Neural crest cell (in vitro differentiated cells): ENCODE measurements at places on chromosomes 2 and 18.

DNA sequence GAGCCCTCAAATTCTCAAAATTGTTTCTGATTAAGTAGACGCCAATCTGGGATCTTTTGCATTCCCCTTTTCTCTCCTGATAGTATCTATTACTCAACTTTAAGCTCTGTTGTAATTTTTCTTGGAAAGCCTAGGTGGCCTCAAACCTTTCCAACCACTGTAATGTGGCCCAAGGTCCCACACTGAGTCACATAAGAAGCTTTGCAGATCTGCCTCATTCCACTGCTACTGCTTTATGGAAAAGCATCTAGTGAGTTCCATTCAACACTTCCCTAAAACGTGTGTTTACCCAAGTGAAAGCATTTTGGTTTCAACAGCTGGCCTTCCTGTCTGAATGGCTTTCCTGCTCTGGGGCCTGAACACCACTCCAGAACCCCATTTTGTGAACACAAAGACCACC, 493.6 kb upstream of the SPHKAP start:
- DNase-seq, result no peak

DNA sequence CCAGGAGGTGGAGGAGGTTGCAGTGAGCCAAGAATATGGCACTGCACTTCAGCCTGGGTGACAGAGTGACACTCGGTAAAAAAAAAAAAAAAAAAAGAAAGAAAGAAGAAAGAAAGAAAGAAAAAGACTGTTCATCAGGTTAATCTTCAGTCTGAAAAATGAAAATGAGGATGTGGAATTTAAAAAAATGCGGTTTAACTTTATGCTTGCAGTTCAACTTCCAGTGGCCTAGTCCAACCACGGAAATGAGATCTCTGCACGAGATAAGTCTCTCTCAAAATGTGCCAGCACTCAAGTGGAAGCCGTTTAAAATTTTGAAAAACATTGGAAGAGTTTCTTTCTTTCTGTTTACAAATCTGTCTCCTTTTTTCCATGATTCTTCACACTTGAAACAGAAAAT, 112.1 kb downstream of the DOCK10 start:
- DNase-seq, result no peak

DNA sequence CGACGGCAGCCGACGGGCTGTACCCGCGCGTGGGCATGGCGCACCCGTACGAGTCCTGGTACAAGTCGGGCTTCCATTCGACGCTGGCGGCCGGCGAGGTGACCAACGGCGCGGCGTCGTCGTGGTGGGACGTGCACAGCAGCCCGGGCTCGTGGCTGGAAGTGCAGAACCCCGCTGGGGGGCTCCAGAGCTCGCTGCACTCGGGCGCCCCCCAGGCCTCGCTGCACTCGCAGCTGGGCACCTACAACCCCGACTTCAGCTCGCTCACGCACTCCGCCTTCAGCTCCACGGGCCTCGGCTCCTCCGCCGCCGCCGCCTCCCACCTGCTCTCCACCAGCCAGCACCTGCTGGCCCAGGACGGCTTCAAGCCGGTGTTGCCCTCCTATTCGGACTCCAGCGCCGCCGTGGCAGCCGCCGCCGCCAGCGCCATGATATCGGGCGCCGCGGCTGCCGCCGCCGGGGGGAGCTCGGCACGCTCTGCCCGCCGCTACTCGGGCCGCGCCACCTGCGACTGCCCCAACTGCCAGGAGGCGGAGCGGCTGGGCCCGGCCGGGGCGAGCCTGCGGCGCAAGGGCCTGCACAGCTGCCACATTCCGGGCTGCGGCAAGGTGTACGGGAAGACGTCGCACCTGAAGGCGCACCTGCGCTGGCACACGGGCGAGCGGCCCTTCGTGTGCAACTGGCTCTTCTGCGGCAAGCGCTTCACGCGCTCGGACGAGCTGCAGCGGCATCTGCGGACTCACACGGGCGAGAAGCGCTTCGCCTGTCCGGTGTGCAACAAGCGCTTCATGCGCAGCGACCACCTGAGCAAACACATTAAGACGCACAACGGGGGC, 2.0 kb downstream of the SP9 start:
- peak; percentile 51 for DNase-seq

DNA sequence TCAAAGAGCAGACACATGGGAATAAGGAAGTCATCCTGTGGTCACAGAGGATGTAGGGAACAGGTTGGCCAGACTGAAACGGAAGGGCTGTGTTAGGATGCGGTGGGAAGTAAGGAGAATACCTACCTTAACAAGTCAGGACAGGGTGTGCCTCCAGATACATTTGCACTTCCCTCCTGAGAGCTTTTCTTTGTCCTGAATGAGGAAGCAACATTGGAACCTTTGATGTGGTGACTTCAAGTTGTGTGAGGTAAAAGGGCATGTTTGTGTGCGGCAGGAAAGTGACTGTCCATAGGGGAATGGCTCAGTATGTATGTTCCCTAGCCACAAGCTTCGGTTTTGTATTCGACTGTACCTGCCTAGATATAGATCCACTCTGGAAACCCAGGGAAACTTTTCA, 24.9 kb upstream of the LRRTM1 start:
- DNase-seq, result no peak

- DNase-seq, result no peak
Measured at GRCh38 chr2:154699575-154699930, 1.1 kb downstream of the KCNJ3 start.

DNA sequence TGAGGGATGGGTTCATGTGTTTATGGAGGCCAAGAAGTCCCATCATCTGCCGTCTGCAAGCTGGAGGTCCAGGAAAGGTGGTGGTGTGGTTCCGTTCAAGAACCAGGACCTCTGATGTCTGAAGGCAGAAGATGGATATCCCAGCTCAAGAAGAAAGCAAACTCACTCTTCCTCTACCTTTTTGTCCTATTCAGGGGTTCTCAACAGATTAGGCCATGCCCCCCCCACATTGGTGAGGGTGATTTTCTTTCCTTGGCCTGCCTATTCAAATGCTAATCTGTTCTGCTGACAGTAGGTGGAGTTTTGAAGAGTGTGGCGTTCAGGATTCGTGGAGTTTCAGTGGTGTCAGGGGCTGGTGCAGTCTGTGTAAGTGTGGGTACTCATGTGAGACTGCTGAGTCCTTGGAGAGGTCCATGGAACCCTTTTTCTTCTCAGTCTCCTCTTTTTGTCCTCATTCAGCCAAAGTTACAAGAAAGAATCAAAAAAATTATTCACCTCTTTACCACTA, 5.9 kb downstream of the MSL3B start:
- DNase-seq, result no peak

DNA sequence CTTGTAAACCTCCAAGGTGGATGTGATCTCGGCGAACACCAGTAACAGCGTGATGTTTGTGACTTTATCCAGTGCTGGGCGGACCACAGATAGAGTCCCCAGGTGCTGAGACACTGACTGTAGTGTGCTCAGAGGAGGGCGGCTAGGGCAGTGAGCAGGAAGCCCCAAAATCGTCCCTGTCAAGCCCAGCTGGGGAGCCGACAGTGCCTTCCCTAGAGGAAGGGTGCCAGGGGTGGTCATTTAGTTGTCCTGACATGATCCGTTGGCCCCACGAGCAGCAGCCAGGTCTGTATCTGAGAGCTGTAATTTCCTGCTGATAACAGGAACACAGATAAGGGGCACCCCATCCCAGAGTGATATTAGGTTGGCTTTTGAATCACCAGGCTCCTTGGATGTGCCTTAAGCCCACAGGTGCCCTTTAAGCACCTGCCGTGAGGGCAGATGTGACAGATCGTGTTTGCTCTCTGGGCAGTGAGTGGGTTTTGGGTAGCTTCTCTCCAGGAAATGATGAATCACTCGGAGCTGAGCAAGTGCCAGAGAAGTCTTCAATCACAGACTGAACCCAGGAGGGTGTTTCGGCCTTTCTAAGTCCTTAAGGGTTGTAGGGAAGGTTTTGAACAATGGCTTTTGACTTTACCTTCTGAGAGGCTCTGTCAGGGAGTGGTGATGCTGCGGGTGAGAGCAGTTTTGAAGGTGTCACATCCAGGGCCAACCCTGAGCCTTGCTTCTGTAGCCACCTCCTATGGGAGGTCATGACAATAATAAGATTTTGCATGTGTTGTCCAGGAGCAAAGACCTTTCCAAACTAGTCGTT, 7.7 kb downstream of the LPIN1 start:
- DNase-seq, result no peak

DNA sequence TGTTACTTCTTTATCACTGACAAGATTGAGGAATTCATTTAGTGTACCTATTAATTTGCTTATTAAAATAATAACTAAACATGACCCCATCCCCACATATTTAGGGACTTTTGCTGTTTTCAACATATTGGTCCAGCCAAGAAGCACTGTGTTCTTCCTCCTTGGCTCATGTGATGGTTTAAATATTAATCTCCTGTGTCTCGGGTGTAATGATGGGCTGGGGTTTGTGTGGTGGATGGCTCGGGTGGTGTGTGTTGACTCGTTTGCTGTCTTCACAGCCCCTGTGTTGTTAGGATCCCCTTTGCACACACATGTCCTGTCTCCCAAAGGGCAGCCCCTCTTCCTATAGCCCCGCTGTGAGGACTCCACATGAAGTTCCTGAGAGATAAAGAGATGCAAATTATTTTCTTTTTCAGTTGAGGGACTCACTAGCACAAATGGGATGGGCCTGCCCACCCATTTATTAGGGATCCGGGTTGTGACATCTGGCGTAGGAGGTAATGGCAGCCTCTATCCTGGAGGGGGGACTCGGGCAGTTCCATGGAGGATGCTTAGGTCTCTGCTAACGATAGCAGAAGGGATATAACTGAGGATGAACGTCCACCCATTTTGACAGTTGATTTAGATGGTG, 53.4 kb downstream of the FHOD3 start:
- no peak for DNase-seq

DNA sequence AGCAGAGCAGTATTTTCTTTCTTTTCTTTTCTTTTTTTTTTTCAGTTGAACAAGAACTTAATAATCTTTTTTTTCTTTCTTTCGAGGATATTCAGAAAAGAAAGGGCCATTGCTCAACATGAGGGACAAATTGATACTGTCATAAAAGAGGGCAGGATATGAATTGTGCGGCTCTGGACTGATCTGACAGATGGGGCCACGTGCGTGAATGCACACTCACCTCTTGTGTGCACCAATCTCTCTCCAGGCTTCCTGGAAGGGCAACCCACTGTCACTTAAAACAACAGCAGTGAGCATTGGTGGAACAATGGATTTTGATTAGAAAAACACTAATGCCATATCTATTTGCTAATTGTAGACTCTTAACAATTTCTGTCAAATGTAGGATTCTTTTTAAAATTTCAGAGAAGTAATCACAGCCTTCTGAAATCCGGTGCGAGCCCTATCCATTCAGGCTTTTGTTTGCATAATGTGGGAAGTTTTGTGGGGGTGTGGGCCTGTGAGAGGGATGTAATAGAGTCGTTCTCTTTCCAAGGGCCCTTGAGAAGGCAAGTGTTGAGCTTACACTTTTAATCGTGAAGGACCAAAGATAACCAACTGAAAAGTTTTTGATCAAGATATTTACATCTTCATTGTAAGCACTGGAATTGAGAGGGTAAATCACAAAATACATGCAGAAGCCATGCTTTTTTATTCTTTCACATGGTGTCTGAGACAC, 298.8 kb downstream of the SP3 start:
- DNase-seq, result no peak

- DNase-seq, result no peak
Measured at GRCh38 chr2:216629784-216630183, 3.4 kb upstream of the IGFBP2 start.

GRCh38 chr2:173290046-173290445, 64.6 kb upstream of the CDCA7 start:
- DNase-seq, result no peak

GRCh38 chr2:196171946-196172345, 568 bp upstream of the STK17B start:
- no peak for DNase-seq

- DNase-seq, result no peak
Measured at GRCh38 chr18:55264108-55264507, 304.8 kb upstream of the CCDC68 start.

GRCh38 chr2:240992572-240993291, 5.7 kb upstream of the SNED1 start:
- DNase-seq, result no peak

DNA sequence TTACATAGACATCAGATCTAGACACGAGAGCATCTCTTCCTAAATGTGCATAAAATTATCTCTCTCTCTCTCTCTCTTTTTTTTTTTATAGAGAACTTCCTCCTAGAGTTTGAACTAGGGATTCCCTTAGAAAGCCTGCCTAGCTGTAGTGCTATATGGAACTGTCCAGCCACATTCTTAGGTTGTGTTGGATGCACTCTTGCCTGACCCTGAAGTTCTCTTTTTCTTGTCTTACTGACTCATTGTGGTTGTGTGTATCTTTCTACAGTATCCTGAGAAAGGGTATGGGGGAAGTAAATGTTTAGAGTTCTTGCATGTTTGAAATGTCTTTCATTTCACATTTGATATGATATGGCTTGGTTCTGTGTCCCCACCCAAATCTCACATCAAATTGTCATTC, 368.2 kb downstream of the CDH2 start:
- DNase-seq, result no peak

DNA sequence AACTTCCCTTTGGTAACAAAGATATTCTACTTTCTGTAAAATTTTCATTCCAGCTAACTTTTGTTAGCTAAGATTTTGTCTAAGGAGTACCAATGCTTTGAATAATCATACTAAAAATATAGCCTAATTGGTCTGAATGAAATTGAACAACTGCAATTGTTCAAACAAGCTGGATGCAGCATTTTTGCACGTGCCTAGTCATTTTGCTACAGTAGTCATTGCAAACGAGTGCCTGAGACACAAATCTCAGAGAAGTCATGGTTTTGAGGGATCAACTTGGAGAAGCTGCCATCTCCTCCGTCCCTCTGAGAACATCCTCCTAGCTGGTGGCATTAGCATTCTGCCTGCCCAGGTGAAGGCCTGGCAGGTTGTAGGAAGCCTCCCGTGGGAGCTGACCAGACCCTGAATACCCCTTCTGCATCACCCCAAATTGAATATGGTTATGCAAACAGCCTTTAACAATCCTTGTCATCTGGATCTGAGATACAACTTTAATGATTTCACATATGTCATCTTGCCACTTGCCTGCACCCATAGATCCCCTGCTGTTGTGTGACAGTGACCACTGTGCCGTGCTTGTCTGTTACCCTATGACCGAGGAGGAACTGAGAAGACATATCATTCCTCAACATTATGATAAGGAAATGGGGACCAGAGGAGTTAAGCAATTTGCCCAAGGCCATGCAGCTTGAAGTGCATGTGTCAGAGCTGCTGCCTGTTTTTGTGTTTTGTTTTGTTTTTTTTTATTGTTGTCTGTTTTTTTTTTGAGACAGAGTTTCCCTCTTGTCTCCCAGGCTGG, 29.1 kb upstream of the MGAT4A start:
- DNase-seq, result no peak

GRCh38 chr2:235958221-235958930, 209.8 kb downstream of the GBX2 start:
- no peak for DNase-seq

DNA sequence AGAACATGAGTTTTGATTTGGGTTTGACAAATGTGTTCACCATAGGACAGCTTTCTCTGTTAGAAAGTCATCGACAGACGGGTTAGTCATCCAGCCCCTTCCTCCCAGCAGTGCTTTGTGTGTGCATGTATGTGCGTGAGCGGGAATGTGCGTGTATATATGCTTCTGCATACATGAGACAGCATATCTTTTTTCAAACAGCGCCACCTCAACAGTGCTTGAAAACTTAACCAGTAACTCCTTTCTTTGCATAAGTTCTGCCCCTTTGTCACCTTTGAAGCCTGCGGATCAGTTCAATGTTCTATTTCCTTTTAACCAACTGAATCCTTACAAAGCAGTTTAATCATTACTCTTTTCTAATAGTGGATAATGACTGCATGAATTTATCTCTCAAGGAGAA, 351.4 kb downstream of the LPIN1 start:
- no peak for DNase-seq

- peak; percentile 49 for DNase-seq
Measured at GRCh38 chr2:71001981-71002570, 7.4 kb upstream of the TEX261 start.

- no peak for DNase-seq
Measured at GRCh38 chr2:20823917-20824316, 1.0 kb upstream of the LDAH start.
